Caco-2 (cell line): ENCODE measurements at places on chromosomes 5 and 9. TPM values are rescaled to one million over a fixed set of nuclear protein-coding genes. Genes with fewer than 3 reads are reported as not detected.

GRCh38 chr5:58191443-58191842 is 268.4 kb downstream of the PLK2 start:
- no peak for DNase-seq

DNA sequence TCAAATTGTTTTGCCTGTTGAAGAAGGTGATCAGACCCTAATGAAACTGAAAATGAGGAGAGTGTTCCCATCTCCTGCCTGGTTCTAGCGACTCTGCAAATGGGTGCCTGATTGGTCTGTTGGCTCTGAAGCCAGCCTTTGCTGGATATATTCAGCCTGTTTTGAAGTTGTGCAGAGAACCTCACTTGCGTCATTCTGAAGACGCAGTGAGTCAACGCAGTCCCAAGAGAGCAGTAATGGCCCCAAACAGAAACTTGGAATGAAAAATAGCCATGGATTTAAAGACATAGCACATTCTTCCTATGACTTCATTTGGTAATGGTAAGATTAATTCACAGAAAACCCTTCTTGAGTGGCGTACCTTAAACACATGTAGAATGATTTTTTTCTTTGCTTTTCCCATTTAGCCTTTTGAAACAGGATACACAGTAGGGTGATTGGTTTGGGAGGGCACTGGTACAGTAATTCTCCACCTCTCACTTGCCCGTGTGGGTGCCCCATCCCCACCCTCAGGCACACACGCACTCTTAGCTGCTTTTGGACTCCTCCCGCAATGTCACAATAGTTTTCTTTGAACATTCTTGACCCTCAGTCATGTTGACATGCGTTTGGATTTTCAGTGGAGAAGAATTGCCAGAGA is 54.1 kb upstream of the ABL1 start:
- DNase-seq: no peak

GRCh38 chr9:77647267-77648233 is 572 bp downstream of the GNA14 start:
- DNase-seq: no peak

- no peak for DNase-seq
Observed at GRCh38 chr5:176528301-176528700, 8.9 kb downstream of the RNF44 start.

The C9orf57 gene
- not detected in 2 replicates for total RNA-seq

The PAIP1 gene
- total RNA-seq: 115 and 121 TPM in 2 replicates

The ACER2 gene
- total RNA-seq: 2.4 and 2.5 TPM in 2 replicates

The GPR21 gene
- 0.79 and 2.0 TPM in 2 replicates for total RNA-seq
